Activated CD4-positive, alpha-beta memory T cell treated with anti-CD3 and anti-CD28 coated beads, Interleukin-2, amount 10 ng/mL, durations not matched to agents 7 days and 5 days (primary cell): ENCODE measurements at places on chromosomes 4 and X. TPM values are rescaled to one million over a fixed set of nuclear protein-coding genes. Genes with fewer than 3 reads are reported as not detected.

AREG gene
- total RNA-seq: 0.90 TPM

DNA sequence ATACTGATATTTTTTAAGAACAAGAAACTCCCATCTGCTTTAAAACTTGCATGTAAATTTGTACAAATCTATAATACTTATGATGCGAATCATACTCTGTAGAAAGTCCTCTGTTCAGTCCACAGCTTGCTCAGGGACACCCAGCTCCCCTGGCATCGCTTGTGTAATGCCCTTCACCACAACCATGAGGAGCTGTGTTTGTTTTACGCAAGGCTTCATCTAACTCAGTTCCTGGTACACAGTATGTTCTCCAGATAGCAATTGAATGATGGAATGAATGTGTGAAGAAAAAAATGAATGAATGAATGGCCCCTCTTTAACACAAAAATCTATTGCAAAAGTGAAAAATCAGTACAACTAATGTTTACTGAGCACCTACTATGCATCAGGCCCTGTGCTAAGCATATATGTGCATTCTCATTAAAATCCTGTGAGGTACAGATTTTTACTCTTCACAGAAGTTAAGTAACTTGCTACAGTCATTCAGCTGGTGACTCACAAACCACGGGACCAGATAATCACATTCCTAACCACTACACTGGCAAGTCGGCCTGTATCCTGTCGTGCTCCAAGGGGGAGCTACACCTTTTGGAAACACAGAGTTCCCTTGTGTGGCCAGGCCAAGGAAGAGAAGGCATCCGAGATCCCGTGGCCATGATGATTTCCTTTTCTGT is 58.7 kb upstream of the KDR start:
- DNase-seq: no peak
- H3K4me1 ChIP-seq: no peaks in the 10 kb centered on the region
- no peak overlapping the region for H3K4me3 ChIP-seq
- H3K27ac ChIP-seq: no peak overlapping the region

DNA sequence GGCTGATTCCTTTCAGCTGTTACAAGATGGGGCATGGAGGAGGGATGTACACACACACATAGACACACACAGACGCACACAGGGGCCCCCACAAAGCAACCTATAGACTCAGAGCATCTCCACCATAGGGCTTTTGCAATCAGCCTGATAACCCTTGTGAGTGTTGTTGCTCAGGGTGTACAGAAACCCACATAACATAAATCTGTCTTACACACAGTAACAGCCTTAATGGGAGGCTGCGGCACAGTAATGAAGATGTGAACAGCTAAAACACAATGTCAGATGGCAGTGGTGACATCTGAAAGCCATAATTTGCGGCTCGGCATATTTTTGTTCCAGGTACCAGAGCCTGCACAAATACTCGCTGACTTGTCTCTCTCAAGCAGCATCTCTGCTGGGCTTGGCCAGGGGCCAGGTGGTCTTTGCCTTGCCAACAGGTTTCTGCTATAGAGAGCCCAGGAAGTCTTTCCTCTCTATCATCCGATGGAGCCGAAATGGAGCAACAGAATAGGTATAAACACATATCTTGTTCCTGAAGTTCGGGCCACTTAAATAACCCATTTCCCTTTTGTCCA is 357.2 kb upstream of the GATB start:
- no peak overlapping the region for H3K27ac ChIP-seq
- H3K36me3 ChIP-seq: peaks cover 23% of the 10 kb centered on the region
- H3K27me3 ChIP-seq: peaks cover 1% of the 10 kb centered on the region
- peaks cover 33% of the 10 kb centered on the region for H3K4me1 ChIP-seq
- DNase-seq: no peak

DNA sequence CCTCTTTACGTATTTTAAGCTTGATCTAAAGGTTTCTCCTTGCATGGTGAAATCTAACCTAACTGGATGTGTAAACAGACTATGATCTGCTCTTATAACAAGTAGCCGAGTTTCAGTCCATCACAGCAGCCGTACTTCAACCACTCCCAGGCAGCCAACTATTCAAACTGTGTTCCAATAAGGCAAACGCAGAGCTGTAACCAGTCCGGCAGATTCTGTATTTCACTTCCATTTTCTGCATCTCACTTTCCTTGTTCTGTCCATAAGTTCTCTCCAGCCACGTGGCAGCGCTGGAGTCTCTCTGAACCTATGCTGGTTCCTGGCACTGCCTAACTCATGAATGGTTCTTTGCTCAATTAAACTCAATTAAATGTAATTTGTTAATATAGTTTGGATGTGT is 132.6 kb downstream of the FHDC1 start:
- no peak overlapping the region for H3K4me3 ChIP-seq
- H3K27me3 ChIP-seq: peaks cover 5% of the 10 kb centered on the region
- no peak overlapping the region for H3K27ac ChIP-seq
- no peak for DNase-seq
